DMS79 (cell line): ENCODE measurements at places on chromosomes 3 and 15.

- no peak for DNase-seq
Measured at GRCh38 chr3:141246958-141247301, 15.3 kb downstream of the PXYLP1 start.

DNA sequence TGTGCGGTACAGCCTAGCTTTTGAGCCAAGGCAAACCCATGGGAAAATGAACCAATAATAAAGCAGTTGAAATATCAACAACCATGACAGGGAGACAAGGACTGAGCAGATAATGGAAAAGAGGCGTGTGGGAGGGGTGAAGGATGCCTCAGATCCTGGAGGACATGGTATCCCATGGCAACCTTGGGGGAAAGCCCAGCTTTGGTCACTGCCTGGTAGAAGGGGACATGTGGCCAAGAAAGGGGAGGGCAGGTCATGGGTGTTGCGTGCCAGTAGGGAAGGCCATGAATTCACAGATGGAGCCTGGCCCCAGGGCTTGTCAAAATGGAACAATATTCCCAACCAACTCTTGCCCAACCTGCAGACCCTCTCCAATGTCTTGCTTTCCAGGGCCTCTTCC, 140.5 kb upstream of the SMAD3 start:
- no peak for DNase-seq

DNA sequence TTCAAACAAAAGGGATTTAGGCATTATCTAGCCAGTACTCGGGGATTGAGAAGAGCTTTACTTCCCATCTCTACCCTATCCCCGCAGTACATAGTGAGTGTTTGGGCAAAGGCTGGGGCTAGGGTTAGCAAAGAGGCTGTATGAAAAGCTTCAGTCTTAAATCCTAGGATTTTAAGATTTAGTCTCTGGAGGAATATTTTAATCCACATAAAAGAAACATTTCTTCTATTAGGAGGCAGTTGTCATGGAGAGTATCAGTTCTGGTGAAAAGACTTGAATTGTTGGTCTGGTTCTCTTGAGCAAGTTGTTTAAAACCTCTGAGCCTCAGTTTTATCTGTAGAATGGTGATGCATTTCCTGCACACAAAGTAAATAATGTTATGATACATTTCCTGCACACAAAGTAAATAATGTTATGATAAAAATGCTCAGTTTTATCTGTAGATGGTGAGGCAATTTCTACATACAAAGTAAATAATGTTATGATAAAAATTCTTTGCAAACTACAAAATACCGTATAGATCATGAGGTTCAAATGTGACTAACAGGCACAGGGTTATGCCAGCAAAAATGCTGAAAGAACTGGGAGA, 53.9 kb upstream of the ZBED2 start:
- DNase-seq = no peak

DNA sequence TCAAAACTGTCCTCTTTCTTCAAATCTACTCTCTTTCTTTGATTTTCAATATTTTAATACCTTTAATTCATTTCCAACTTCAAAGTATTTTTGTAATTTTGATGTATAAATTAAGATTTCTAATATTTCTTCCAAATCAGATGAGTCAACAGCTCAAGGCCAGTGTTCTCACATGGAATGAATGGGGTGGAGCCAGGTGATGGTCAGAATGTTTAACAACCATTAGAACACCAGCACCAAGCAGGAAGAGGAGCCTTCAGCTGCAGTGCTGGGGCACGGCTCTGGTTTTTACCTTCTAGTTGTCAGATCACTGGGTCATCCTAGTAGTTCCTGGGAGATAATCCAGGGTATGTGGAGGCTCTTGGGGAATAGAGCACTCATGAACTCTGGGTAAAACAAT, 494.5 kb upstream of the PDZRN3 start:
- DNase-seq = no peak

GRCh38 chr3:139642996-139643395, 34.8 kb downstream of the NMNAT3 start:
- DNase-seq = no peak

DNA sequence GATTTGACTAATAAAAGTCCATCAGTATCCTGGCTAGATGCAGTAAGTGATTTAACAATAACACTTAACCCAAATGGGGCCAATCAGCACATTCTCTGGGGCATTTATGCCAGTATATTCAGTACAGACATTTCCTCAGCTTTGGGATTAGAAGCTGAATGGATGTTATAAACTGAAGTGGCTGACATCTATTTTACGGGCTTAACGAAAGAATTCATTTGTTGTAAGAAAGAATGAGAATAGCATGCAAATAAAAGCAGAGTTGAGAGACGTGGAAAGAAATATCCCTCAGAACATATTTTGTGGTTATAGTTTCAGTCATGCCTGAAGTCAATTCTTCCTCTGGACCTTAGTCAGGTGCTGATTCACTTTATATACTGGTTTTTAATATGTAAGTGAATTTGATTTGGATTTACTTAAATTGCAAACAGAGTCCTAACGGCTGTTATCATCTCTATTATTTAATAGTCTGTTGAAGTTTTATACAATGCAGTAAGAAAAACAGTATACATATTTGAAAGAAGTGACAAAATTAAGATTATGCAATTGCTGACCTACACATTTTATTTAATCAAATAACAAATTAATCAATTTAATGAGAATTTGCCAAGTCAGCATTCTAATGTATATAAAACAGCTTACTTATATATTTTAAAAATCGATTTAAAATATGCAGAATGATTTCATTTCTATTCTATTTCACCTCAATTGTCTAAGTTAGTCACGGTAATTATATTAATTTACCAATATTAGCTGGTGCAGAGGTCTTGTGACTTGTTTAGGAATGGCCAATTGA, 513.9 kb upstream of the CADM2 start:
- no peak for DNase-seq

DNA sequence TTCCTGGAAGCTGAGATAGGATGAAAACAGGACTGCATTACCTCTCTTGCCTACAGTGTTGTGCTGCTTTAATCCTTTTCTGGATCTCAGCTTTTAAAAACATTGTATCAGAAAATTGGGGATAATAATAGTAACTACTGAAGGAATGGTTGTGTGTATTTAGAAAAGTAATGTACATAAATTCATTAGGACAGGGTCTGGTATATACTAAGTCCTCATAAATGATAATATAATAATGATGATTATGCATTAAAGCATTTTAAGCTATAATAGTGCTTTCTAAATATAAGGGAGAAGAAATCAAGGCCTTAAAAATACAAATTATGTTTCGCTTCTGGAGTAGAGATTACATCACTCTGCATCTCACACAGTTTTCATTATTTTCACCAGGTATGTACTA, 530.1 kb downstream of the ZNF385D start:
- no peak for DNase-seq

- DNase-seq = no peak
Measured at GRCh38 chr15:35690698-35691116, 144.7 kb upstream of the DPH6 start.

- DNase-seq = no peak
Measured at GRCh38 chr3:189122110-189122509, 49.7 kb upstream of the TPRG1 start.

DNA sequence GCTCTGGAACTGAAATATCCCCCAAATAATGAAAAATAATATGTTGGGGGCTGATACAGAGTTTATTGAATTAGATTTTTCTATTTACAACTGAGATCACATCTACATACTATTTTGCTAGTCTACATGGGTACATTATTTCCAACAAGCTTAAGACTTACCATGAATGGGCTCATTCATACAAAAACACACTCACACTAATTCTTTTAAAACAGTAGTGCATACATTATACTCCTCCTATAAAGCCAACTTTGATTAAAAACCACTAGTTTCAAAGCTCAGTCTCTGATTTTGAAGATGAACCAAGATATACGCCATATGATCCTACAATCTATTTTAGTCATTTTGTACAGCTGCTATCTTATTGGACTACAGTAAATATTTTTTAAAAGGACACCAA, 24.9 kb downstream of the TSPAN3 start:
- DNase-seq = no peak

GRCh38 chr15:54089776-54090175, 111.5 kb downstream of the UNC13C start:
- no peak for DNase-seq

DNA sequence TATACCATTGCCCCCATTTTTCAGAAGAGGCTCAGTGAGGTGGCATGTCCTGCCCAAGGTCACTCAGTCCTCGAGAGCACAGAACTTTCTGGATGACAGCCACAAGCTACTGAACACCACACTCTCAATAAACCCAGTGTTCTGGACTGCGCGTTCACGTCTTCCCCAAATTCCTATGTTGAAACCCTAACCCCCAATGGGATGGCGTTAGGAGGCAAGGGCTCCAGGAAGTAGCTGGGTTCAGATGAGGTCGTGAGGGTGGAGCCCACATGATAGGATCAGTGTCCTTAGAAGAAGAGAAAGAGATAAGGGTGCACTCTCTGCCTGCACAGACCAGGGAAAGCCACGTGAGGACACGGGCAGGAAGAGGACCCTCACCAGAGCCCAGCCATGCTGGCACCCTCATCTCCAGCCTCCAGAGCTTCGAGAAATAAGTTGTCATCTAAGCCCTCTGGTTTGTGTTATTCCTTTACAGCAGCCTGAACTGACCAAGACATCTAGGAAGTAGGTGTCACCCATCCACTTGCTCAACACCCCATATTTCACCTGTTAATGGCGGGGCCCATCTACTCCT, 324.0 kb downstream of the UACA start:
- no peak for DNase-seq

GRCh38 chr3:115363071-115363470, 216.0 kb upstream of the ZBTB20 start:
- DNase-seq = no peak

GRCh38 chr15:37789881-37790280, 144.6 kb upstream of the TMCO5A start:
- DNase-seq = no peak

DNA sequence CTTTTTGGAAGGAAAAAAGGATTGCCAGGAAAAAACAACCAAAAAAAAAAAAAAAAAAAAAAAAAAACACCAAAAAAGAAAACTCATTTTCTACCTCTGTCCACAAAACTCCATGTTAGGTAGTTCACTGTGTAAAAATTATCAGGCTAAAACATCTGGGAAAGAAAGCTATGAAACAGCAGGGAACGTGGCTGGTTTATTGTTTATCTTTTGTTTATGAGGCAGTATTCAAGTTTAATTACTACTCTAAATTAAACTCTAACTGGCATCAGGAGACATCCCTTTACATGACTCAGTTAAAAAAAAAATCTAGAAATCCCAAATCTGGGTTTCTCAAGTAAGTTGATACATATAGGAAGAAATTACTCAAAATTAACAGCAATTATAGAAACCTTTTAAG, 21.8 kb downstream of the MEIS2 start:
- no peak for DNase-seq

DNA sequence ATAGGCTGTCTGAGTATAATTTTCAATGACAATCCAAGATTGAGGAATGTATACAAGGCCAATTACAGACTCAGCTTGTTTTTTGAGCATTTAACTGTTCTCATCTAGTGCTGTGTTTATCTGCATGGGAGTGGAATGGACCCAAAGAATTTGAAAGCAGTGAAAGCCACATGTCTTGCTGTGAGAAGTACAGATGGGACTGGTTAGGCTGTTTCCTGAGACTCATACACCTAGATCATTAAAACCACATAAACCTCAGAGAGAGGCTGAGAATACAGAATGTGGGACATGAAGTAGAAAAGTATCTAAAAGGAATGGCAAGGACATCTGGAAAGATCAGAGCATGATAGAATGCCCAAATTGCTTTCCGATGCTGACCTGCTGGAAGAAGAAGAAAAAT, 224.6 kb downstream of the NLGN1 start:
- DNase-seq = no peak

DNA sequence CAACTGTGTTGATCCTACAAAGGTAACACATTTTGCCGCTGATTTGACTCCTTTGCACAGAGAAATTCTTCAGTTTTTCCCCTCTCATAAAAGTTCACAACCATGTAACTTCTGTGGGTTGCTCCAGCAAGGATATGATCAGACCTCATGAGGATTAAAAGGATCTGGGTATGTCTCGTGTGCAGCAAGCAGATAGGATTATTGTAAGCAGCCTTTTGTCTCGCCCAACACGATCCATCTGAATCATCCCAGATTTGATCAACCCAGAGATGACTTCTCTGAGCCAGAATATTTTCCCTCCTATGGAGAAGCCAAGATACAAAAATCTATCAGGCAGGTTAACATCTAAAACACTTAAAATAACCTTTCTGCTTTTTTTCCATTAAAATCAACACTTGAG, 12.8 kb upstream of the BNIP2 start:
- DNase-seq = no peak

GRCh38 chr3:126134219-126134975, 46.0 kb downstream of the ALDH1L1 start:
- peak; percentile 1 for DNase-seq

DNA sequence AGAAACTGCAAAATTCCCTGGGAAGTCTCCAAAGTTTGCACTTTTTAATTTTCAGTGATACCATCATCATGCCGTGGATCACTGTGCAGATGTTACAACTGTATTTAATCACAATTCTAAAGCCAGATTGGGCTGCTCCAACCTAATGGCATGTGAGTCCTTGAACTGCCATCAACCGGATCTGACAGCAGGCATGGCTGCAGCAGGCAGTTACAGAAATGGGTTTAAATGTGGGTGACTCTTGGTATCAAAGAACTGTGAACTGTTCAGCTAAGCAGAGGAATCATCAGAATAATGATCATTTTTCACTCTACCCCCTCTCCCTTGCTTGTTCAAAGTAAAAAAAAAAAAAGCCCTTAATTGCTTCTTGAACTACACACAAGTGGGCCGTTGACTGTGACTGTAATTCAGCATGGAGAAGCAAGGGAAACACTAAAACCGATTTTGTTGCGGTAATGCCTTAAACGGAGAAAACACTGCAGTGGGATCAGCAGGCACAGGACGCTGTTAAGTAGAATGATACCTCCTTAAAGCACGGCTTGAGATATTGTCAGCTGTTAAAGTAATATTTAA, 152.4 kb downstream of the RORA start:
- peak; percentile 17 for DNase-seq

DNA sequence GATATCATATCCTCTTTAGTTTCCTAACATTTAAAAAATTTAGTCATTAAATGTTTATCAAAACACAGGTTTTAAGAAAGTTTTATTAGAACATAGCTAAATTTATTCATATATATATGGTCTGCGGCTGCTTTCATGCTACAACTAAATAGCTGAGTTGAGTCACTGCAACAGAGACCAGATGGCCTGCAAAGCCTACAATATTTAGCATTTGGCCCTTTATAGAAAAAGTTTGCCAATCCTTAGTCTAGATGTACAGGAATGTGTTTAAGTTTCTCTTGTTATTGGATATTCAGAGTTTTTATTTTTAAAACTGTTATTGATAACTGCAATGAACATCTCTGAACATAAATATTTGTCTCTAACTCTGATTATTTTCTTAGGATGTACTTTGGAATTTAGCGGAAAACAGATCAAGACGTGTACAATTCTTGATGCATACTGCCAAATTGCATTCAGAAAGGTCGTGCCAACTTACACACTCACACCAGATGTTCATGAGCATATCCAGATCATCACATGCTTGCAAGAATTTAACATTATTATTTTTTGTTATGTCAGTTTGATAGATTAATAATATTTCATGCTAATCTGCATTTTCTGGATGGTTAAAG, 157.9 kb downstream of the STAC start:
- DNase-seq = no peak
